Stimulated activated CD8-positive, alpha-beta memory T cell treated with anti-CD3 and anti-CD28 coated beads, Interleukin-4, amount 100 ng/mL, for 48 hours (primary cell): ENCODE measurements at places on chromosomes 2 and 18.
A peak's percentile ranks its signal among the peaks of the same experiment; 100 is the strongest.

DNA sequence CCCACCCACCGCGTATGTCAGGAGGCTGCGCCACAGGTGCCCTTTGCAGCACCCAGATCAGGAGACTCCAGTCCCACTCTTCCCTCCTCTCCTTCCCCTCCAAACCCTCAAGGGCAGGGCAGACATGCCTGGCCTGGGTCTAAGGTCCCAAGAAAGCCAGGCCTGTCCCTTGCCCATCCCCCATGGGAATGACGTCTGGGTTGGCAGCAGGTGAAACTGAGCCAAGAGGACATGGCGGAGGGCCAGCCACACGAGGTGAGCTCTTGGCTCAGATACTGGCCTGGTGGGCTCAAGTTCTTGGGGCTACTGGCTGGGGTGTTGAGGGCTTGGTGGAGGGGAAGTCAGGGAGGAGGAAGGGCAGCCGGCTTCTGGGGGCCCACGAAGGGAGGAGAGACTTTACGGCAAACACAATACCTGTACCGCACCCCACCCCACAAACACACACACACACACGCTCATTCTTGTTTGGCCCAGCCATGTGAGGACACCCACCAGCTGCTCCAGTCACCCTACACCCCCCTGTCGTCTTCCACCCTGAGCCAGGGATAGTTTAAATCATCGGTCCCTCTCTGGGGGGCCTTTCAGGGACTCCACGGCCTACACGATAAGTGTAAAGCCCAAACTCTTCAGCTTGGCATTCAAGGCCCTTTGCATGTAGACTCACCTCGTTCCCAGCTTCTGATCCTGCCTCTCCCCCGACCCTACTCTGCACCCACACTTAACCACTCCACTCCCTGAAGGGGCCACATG is 24.1 kb upstream of the TNS1 start:
- peak; percentile 6 for DNase-seq

DNA sequence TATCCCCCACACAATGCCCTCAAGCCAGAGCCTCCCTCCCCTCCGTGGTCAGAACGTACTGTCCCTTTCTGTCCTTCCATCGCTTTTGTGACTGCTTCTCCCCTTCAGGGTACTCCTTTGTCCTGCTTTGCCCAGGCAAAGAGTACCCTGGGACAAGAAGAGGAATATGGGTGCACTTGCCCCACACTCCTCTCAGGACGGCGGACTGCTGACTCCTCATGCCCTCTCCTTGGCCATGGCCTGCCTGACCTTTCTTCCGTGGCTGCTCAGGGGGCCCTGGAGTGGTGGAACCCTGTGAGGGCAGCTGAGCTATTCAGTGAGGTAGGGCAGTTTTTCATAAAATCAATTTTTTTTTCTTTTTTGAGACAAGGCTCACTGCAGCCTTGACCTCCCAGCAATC is 18.7 kb downstream of the C2orf74 start:
- no peak for DNase-seq

- DNase-seq, result no peak
Measured at GRCh38 chr18:515156-515815, 14.8 kb upstream of the COLEC12 start.

DNA sequence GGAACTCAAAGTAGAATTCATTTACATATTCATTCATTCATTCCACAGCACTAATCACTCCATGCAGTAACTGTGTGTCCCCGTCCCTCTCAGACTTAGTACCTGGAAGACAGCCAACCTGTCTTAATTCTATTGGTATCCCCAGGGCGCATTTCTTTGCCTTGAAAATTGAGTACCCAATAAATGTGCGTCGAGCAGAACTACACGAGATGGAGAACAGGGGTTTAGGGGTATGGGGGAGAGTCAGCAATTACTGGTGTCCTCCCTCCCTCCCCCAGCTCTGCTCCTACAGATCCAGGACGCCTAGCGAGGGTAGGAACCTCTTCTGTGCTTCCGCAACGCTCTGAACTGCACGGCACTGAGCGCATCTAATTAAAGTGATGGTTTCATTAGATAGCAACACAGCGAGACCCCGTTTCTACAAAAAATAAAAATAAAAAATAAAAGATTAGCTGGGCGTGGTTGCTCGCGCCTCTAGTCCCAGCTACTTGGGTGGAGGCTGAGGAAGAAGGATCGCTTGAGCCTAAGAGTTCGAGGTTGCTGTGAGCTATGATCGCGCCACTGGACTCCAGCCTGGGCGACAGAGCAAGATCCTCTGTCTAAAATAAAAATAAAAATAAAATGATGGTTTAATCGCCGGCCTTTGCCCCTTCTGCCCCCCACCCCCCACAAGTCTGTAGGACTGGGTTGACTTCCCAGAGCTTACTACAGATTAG is 614 bp upstream of the FKBP1B start:
- DNase-seq, result no peak

GRCh38 chr2:56450047-56450446 is 266.3 kb downstream of the CCDC85A start:
- DNase-seq, result no peak

GRCh38 chr18:65235966-65236624 is 514.7 kb upstream of the CDH7 start:
- DNase-seq, result no peak
